ENCODE measurements at places on chromosomes 7 and 10. TPM values are rescaled to one million over a fixed set of nuclear protein-coding genes. Genes with fewer than 3 reads are reported as not detected.

The MMP21 gene
- polyA plus RNA-seq: not detected

The NEBL gene
- not detected for polyA plus RNA-seq

The CPVL gene
- polyA plus RNA-seq: 1.6 TPM

The SP4 gene
- polyA plus RNA-seq: 12.6 TPM

The IQCE gene
- polyA plus RNA-seq: 2.3 TPM

The BCCIP gene
- 70.0 TPM for polyA plus RNA-seq

The SH2B2 gene
- polyA plus RNA-seq: 64.5 TPM

The LRRC17 gene
- not detected for polyA plus RNA-seq

The C10orf71 gene
- not detected for polyA plus RNA-seq

The SMC3 gene
- 70.1 TPM for polyA plus RNA-seq

The HGF gene
- polyA plus RNA-seq: not detected

The CTAGE8 gene
- 0.33 TPM for polyA plus RNA-seq

The CTAGE6 gene
- not detected for polyA plus RNA-seq

The ANTXRL gene
- not detected for polyA plus RNA-seq

The AKR1C3 gene
- polyA plus RNA-seq: 1.6 TPM

The ADAM12 gene
- not detected for polyA plus RNA-seq

The GPR26 gene
- polyA plus RNA-seq: not detected

The RALA gene
- 36.0 TPM for polyA plus RNA-seq

The GIMAP4 gene
- 16.2 TPM for polyA plus RNA-seq

The ALOX5 gene
- polyA plus RNA-seq: 193 TPM

The UBTD1 gene
- polyA plus RNA-seq: 1.2 TPM

The PTPRE gene
- 11.2 TPM for polyA plus RNA-seq

The PODXL gene
- polyA plus RNA-seq: 1.3 TPM

The IRF5 gene
- polyA plus RNA-seq: 132 TPM

The MRLN gene
- not detected for polyA plus RNA-seq

The ZMIZ1 gene
- 4.6 TPM for polyA plus RNA-seq

The ZNF467 gene
- polyA plus RNA-seq: not detected

The TMEM196 gene
- not detected for polyA plus RNA-seq

The SPDYE16 gene
- polyA plus RNA-seq: 0.11 TPM

The XRCC2 gene
- 0.43 TPM for polyA plus RNA-seq

The CPED1 gene
- polyA plus RNA-seq: 3.8 TPM

The EGFR gene
- not detected for polyA plus RNA-seq

The TMEM178B gene
- not detected for polyA plus RNA-seq

The ADAM22 gene
- 0.23 TPM for polyA plus RNA-seq

The CALY gene
- polyA plus RNA-seq: not detected

The PRR15 gene
- polyA plus RNA-seq: not detected

The DRGX gene
- not detected for polyA plus RNA-seq

The SPDYE18 gene
- not detected for polyA plus RNA-seq

The TSPAN15 gene
- not detected for polyA plus RNA-seq

The ENKUR gene
- polyA plus RNA-seq: 2.7 TPM

The CABCOCO1 gene
- polyA plus RNA-seq: not detected

The MYL10 gene
- not detected for polyA plus RNA-seq

The OR2A12 gene
- polyA plus RNA-seq: not detected

The IFIT1B gene
- not detected for polyA plus RNA-seq

The DGKB gene
- not detected for polyA plus RNA-seq
